ENCODE measurements at places on chromosomes 11 and 22. TPM values are rescaled to one million over a fixed set of nuclear protein-coding genes. Genes with fewer than 3 reads are reported as not detected.

Gene PLAAT3
- 42.4 TPM for total RNA-seq

Gene ADAMTS15
- total RNA-seq = 20.7 TPM

DNA sequence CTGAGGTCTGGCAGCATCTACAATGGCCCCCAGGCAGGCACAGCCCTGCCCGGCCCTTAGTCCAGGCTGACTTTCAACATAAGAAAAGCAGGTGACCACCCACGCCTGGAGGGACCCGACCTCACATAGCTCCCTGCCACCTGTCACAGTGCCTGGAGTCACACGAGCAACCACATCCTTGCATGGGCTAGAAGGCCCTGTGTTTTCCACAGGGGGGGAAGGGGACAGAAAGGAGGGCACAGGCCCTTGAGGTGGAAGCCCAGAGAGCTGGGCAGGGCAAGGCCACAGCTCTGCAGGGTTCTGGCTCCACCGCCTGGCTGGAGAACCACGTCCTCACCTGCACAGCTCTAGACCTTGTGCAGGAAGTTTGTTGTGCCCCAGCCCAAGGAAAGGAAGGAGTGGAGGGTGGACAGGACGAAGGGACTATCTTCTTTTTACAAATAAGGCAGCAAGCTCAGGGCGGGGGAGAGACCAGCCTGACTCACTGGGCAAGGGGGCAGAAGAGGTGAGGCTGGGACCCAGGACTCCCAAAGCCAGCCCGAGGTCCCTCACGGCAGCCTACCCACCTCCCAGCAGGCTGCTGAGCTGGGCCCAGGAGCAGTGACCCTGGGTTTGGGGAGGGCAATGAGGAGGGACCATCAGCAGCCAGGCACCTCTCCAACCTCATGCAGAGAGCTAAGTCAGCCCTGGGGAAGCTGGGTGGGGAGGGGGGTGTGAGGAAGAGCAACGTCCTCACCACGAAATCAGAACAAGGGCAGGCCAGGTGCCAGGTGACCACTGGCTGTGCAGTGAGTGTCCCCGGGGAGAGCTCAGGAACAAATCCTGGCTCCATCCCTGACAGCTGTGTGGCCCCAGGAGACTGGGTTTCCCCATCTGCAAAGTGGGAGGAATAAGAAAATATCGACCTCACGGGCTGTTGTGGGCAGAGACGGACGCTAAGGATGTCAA lies 4.3 kb downstream of the C1QTNF6 start:
- DNase-seq = peak; percentile 66

GRCh38 chr11:101127197-101127698 lies 2.4 kb downstream of the PGR start:
- peak; percentile 76 for DNase-seq

DNA sequence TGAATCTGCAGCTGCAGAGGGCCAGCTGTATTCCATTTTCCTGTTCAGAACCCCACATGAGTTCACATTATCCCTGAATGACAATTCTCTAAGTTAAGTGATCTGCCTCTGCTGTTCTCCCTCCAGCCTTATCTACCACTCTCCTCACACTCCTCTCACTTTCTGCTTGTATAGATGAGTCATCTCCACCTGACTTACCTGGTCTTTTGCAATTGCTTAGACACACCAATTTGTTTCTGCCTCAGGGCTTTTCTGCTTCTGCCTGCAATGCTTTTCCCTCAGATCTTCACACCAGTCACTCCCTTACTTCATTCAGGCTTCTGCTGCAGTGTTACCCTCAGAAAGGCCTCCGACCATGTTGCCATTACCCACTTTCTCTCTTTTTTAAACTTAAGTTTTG lies 118.1 kb downstream of the ATM start:
- DNase-seq = no peak

DNA sequence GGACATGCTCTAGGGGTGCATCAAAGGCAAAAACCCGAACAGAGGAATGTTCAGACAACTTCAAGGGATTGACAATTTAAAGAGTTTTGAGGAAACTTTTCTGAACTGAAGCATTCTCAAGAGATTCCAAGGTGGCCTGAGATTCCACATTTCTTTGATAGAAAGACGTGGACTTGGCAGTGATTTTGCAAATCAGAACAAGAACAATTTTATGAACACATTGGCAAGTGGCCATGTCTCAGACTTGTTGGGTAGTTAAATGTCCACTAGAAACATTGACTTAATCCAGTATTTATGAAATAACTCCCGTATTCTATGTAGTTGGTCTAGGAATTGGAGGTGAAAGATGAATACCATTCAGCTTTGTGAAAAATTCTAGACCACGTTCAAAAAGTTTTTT lies 13.8 kb downstream of the NCAM1 start:
- no peak for DNase-seq

- DNase-seq = no peak
Observed at GRCh38 chr11:113675003-113675561, 31.0 kb downstream of the TMPRSS5 start.

DNA sequence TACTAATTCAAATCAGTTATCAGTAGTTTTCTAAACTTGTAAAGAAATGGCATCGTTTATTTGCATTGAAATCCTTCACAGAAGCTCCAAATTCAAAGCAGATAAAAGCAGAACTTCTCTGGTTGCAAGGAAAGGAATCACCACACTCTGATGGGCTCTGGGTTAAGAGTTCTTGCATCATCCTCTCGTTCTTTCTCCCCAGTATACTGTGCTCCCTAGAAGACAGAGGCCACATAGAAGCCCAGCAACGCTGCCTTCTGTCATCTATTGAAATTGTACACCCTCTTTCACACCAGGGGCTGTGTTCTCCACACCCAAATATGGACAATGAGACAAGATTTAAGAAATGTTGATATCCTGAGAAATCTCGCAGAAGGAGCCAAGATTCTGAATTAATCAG lies 29.3 kb downstream of the FAT3 start:
- DNase-seq = no peak

DNA sequence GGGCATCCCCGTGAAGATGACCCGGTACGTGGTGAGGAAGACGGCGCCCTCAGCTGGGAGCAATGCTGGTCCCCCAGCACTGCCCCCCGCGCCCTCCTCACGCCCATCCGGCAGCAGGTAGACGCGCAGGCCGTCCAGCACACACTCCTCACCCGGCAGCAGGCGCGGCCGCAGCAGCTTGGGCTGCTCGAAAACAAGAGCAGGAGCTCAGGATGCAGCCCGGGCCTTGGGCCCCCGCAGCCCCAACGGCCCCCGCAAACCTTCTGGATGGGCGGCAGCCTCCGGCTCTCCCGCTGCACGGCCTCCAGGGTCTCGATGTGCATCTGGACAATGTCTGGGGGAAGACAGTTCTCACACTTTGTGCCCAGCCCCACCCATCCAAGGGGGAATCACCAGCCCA lies 13.3 kb downstream of the SBF1 start:
- DNase-seq = no peak
